Thoracic aorta (tissue), 2 donors: ENCODE measurements at places on chromosomes 11 and 22. TPM values are rescaled to one million over a fixed set of nuclear protein-coding genes. Genes with fewer than 3 reads are reported as not detected.

Gene SHISAL1
- 0.81 TPM for total RNA-seq

Gene BATF2
- total RNA-seq = 2.6 TPM

Gene APOL3
- total RNA-seq = 101 TPM

Gene MPST
- 108 TPM for total RNA-seq

Gene DSCAML1
- 0.21 TPM for total RNA-seq

Gene MIAT
- total RNA-seq = 0.81 TPM

Gene LRRN4CL
- total RNA-seq = 22.5 TPM

DNA sequence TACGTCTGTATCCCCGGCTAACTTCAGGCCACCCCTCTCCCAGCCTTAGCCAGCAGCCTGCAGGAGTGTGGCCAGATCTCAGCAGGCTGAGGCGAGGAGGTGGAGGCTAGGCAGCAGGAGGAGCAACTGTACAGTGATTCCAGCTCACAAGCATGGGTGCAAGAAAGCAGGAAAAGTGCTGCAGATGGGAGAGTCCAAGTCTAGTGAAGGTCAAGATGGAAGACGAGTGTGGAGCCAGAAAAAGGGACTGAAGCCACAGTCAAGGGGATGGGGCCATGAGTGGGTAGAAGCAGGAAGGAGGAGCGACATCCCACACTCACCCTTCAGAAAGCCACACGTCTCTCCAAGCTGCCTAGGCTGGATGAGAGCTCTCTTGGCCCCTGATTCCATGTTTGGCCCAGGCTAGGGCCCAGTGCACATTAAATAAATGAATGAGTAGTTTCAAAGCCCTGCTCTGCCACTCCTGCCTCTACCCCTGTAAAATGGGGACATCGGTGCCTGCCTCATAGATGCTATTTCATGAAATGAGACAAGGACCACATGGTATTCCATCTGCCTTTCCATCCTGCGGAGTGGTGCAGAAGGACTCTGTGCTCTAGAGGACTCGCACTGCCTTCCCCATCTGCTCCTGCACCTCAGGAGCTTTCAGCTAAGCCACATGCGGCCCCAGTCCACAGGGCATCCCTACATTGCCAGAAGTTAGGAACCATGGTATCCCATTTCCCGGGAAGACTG lies 2.9 kb downstream of the YDJC start:
- DNase-seq = no peak

DNA sequence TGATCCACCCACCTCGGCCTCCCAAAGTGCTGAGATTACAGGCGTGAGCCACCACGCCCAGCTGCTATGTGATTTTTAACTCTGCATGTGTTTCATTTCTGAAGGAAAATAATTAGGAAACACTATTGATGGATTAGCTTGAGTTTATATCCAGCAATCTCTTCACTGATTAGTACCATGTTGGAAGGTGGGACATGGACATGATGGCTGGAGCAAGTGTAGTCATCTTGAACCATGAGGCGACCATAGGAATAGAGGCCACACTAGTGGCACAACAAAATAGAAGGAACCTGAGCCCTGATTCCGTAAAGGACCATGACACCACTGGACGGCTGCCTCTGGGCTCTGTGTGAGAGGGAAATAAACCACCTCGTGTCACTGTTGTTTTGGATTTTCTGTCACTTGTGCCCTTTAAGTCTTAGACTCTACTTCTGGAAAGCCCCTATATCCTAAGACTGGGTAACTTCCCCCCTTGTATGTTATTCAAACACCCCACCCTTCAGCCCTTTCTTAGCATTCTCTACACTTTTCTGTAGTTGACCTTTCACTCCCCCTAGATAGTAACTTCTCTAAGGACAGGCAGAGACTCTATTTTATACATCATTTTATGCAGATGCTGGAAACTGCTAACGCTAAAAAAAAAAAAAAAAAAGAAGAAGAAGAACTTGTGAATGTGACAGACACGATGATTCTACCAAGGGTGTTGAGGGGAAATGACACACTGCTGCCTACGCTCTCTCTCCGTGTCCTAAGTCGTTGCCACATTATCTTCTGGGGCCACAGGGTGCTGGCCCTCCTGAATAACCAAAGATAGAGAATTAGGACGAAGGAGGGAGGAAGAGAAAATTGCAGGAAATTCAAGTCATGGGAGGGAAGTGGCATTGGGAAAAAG lies 2.7 kb upstream of the VPS37C start:
- no peak for DNase-seq

DNA sequence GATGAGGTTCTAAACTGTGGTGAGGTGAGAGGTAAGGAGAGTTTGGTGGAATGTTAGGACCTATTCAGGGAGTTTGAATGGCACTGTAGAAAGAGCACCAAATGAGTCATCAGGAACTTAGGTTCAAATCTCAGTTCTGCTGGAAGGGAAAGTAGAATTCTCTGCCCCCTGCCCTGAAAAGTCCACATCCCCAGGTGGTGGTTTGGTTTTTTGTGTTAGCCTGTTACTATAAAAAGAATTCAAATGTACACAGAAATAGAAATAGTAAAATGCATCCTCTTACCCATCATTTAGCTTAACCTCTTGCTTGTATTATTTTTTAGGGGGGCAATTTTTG lies 20.2 kb downstream of the PPFIBP2 start:
- DNase-seq = no peak

DNA sequence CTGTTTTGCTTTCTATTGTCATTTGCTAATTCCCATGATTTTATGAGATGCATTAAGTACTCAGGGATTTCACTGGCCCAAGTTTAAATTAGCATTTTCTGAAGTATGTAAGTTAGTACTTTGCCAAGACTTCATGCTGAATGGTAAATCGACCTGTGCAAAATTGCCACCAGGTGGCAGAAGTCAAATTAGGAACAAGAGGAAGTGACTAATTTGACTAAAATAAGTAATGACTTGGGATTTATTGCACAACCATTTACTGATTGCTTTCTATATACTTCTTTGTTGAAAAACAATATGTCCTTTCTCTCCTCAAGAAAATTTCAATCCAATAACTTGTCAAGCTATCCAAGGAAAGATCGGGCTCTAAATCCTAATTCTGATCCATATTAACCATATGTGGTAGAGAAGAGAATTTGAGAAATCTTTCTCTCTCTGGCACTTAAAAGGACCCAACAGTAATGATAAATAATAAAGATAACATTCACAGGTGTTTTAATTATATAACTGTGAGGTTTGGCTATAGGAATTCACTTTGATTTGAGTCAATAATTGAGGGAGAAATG lies 253.7 kb upstream of the CHORDC1 start:
- no peak for DNase-seq

GRCh38 chr11:104332110-104332509 lies 168.2 kb upstream of the PDGFD start:
- DNase-seq = no peak

- no peak for DNase-seq
Measured at GRCh38 chr11:35949242-35949641, 5.4 kb downstream of the LDLRAD3 start.

- no peak for DNase-seq
Measured at GRCh38 chr11:78660471-78660870, 85.8 kb upstream of the NARS2 start.

GRCh38 chr11:130778026-130778425 lies 138.3 kb downstream of the SNX19 start:
- DNase-seq = no peak

- no peak for DNase-seq
Measured at GRCh38 chr11:1515082-1516060, 28.8 kb upstream of the MOB2 start.

DNA sequence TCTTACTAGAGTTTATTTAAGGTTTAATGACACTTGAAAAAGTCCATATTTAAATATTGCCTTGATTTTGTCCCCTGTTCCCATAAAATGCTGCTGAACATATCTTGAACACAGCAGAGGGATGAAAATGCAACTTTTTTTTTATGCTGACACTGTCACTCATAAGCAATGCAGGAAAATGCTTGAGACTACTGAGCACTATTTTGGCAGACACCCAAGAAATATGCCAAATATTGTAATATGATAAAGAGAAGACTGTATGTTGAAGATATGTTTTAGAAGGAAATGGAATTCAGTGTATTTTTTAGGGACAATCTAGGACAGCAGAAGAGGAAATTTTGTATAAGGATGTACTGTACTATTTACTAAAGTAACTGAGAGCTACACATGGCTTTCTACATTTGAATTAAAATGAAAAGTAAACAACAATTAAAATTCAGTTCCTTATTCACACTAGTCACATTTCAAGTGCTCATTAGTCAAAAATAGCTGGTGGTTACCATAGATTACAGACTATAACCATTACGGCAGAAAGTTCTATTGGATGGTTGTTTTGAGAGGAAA lies 58.6 kb downstream of the LRRC4C start:
- DNase-seq = no peak

- no peak for DNase-seq
Measured at GRCh38 chr11:67233584-67234190, 32.6 kb upstream of the GRK2 start.

DNA sequence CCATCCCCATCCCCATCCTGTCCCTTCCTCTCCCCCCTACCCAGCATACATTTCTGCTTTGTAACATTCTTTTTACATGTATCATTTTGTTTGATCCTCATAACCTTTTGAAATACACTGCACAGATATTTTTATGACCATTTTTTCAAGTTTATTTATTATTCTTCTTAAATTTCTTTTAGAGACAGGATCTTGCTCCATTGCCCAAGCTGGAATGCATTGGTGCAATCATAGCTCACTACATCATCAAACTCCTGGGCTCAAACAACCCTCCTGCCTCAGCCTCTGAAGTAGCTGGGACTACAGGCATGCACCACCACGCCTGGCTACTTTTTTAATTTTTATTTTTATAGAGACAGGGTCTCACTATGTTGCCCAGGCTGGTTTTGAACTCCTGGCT lies 99.4 kb upstream of the AKIP1 start:
- DNase-seq = no peak

GRCh38 chr11:79285756-79286155 lies 155.1 kb downstream of the TENM4 start:
- DNase-seq = no peak
